ENCODE measurements at places on chromosomes 6 and 20.
A peak's percentile ranks its signal among the peaks of the same experiment; 100 is the strongest.

GRCh38 chr6:69580706-69581105, 216.1 kb downstream of the LMBRD1 start:
- H3K4me1 ChIP-seq, result no peaks in the 10 kb centered on the region
- H3K27me3 ChIP-seq, result no peaks in the 10 kb centered on the region
- H3K27ac ChIP-seq, result no peak overlapping the region
- no peak overlapping the region for H3K4me3 ChIP-seq

DNA sequence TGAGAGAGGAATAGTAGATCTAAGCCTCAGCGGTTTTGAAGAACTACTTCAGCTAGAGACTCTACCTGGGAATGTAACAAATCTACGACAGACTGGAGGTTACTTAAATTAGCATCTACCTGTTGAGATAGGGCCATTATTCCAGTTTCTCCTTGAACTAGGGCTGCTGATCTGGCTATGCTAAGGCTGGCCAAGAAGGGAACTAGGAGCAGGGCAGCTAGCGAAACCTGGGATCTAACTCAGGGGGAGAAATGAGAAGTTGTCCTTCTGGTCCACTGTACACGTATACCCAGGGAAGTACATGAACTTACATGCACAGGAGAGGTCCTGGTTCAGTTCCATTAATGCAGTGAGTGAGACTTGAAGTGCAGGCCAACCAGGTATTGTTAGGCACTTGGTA, 156.7 kb downstream of the TRIM27 start:
- no peaks in the 10 kb centered on the region for H3K4me1 ChIP-seq
- no peaks in the 10 kb centered on the region for H3K36me3 ChIP-seq
- DNase-seq, result no peak
- peaks cover 17% of the 10 kb centered on the region for H3K27me3 ChIP-seq

DNA sequence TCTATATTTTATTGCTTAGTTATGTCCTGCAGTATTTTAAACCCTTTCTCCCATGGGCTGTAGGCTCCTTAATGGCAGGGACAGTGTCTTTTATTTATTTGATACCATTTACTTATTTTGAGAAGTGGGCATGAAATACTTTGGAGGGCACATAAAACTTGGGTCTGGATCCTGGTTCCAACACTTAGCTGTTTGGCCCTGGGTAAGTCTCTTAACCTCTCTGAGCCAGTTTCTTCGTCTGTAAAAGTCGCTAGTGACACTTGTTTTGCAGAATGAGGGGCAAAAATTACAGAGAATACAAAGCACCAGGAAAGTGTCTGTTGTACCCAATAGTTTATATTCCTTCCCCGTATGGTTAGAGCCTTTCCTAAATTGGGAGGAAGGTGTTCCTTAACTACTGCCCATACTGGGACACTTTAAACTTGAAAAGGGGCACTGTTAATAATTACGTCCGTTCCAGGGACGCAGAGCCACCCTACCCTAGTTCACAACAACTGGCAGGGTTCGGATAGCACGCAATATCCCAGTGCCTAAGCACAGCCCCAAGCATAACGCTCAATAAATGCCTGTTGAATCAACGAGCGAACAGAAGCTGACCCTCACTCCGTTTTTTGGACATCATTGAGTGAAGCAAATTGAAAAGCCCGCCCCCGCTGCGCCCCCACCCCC, 6.0 kb upstream of the ARMC12 start:
- H3K36me3 ChIP-seq, result no peaks in the 10 kb centered on the region

DNA sequence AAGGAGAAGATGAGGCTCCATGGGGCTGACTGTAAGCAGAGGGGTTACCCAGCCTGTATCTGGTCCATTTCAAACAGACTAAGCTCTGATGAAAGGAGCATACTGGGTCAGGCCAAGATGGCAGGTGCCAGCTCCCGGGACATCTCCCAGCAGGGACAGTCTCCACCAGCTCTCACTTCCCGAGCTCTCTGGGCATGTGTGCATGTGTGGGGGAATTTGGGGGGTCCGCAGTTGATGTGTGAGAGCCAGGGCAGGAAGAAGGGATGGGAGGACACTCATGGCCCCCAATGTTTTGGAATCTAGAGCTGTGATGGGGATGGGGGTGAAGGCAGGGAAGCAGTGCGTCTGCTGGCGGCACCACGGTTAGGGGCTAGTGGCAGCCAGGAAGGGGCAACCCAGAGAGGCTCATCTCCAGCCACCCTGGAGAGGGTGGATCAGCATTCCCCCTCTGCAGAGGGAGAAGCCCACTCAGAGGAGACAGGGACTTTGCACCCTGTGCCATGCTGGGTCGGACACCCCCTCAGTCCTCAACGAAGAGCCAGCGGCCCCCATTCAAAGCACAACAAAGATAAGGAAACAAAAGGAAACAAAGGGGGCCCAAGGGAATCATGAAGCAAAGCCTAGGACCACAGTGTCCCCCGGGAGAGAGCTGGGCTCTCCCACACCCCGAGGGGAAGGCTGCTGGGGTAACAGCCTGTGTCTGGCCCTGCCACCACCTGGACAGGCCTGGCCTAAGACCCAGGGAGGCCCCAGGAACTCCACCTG, 52.4 kb downstream of the DSTN start:
- peaks cover 9% of the 10 kb centered on the region for H3K36me3 ChIP-seq
- H3K27me3 ChIP-seq, result no peaks in the 10 kb centered on the region
- no peak for DNase-seq
- peaks cover 3% of the 10 kb centered on the region for H3K4me1 ChIP-seq
- no peak overlapping the region for H3K4me3 ChIP-seq

GRCh38 chr6:124132256-124132655, 328.6 kb downstream of the NKAIN2 start:
- H3K36me3 ChIP-seq, result no peaks in the 10 kb centered on the region
- H3K4me3 ChIP-seq, result no peak overlapping the region
- no peaks in the 10 kb centered on the region for H3K27me3 ChIP-seq
- H3K27ac ChIP-seq, result no peak overlapping the region
- H3K4me1 ChIP-seq, result no peaks in the 10 kb centered on the region

- no peak for DNase-seq
- H3K27ac ChIP-seq, result no peak overlapping the region
- H3K4me3 ChIP-seq, result no peak overlapping the region
- no peaks in the 10 kb centered on the region for H3K36me3 ChIP-seq
- H3K4me1 ChIP-seq, result no peaks in the 10 kb centered on the region
Observed at GRCh38 chr20:44678242-44678641, 26.7 kb upstream of the ADA start.

- DNase-seq, result no peak
- no peaks in the 10 kb centered on the region for H3K27me3 ChIP-seq
- no peaks in the 10 kb centered on the region for H3K36me3 ChIP-seq
- H3K4me3 ChIP-seq, result peak overlapping the region; percentile 49
- H3K27ac ChIP-seq, result no peak overlapping the region
- peaks cover 4% of the 10 kb centered on the region for H3K4me1 ChIP-seq
Observed at GRCh38 chr20:52104546-52105441, 86.8 kb downstream of the ZFP64 start.

DNA sequence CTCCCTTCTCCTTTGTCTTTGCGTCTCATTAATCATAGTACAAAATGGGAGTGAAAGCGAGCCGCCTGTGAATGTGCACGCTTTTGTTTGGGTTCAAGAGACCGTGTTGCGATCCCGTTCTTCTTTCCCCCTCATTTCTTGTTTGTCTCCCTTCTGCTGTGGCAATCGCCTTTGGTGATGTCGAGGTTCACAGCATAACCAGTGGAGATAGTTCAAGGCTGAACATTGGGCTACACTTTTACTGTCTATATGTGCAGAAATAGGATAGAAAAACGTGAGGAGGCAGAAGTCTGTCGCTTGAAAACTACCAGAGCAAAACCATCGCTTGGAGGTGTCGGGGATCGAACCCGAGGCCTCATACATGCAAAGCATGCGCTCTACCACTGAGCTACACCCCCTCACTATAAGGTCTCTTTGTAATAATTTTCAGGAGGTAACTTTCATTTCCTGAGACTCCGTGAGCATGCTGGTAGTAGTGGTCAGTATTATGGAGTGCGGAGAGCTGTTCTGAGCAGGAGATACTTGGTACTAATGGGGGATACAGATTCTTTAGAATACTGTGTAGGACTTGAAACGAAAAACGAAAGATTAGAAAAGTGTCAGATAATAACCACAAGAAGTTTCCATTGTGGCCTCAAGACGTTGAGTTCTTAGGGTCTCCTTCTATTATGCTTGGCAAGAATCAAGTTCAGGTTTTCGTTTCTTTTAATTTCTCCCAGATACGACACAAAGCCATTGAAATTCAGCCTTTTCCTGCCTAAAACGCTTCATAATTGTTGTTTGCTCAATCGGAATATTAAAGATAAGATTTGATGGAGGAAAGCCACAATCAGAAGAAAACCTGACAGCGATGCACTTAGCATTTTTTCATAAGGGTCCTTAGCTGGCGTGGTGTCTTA, 106.6 kb downstream of the TRIM27 start:
- H3K27ac ChIP-seq, result no peak overlapping the region
- DNase-seq, result no peak
- H3K36me3 ChIP-seq, result no peaks in the 10 kb centered on the region
- peaks cover 84% of the 10 kb centered on the region for H3K27me3 ChIP-seq
- H3K4me3 ChIP-seq, result no peak overlapping the region
- H3K4me1 ChIP-seq, result no peaks in the 10 kb centered on the region

GRCh38 chr6:110287462-110288341, 70.4 kb downstream of the METTL24 start:
- no peak for DNase-seq
- no peak overlapping the region for H3K4me3 ChIP-seq
- H3K27me3 ChIP-seq, result no peaks in the 10 kb centered on the region
- H3K36me3 ChIP-seq, result no peaks in the 10 kb centered on the region

Data from pancreas (tissue), 10 donors.